ENCODE measurements at places on chromosomes 5 and 9.

DNA sequence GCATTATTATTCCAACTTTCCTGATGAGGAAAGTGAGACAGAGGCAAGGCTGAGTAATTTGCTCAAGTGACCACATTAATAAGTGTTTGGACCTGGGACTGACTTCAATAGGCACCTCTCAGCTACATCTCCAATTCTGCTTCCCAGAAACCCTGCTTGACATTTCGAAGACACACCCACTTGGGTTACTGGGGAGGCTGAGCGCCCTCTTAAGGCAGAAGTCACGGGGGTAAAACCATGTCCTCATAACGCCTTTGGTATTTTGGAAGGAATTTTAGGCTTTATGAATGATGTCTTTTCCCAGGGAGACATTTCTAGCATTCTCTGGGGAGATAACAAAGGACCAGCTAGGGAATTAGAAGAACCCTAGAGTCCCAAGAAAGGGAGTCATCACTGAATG is 53.3 kb downstream of the TRPC7 start:
- no peak for DNase-seq

- no peak for DNase-seq
Measured at GRCh38 chr5:122180863-122181548, 51.7 kb downstream of the ZNF474 start.

DNA sequence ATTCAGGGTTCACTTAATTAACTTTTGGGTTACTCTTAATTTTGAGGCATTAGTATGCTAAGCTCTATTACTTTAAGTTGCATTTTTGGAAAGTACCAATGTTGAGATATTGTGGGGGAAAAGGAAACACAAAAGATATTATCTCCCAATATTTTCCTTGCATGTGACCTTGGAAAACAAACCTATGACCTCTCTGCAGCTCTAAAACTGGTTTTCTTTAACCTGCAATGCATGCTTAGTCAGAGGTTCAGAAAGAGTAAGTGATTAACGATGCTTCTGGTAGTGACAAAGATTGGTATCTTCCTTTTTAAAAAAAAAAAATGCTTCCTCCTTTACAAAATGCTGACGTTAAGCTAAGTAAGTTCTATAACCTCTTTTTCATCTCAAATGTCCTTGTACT is 44.9 kb upstream of the CDH18 start:
- no peak for DNase-seq

- no peak for DNase-seq
Measured at GRCh38 chr5:89218364-89218763, 335.4 kb upstream of the MEF2C start.

GRCh38 chr5:162268694-162269481 is 201.3 kb downstream of the GABRG2 start:
- DNase-seq = no peak

DNA sequence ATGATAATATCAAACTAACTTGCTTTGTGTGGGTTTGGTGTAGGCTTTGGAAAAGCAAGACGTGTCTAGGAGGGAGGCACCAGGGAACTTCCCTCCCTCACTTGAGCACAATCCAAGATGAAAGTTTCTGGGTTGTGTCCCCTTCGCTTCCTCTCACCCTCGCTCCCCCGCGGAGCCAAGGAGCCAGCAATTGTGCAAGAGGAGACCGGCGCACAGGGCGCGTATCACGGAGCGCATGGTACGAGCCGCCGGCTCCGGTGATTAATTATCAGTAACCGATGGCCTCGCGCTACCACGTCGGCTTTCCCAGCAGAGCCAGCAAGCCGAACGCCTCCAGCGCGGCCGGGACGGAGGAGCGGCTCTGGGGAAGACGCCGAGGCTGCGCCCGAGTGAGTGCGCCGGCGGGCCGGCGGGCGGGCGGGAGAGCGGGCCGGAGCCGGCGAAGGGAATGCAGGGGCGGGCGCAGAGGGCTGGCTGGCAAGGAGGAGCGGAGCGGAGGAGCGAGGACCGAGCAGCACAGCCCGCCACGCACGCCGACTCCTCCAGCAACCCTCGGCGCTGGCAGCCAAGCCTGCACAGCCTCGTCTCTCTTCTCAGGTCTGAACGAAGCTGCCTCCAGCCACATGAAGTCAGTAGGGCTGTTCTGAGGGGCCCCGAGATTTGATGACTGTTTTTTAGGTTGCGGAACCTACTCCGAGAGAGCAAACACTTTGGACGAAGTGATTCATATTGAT is 143.6 kb downstream of the BNC2 start:
- no peak for DNase-seq

- no peak for DNase-seq
Measured at GRCh38 chr5:19782566-19782965, 205.4 kb downstream of the CDH18 start.

GRCh38 chr5:120682851-120683250 is 218.8 kb downstream of the PRR16 start:
- DNase-seq = no peak

- peak; percentile 5 for DNase-seq
Measured at GRCh38 chr9:69476016-69476415, 151.0 kb downstream of the ENTREP1 start.

GRCh38 chr9:81470864-81471263 is 218.5 kb downstream of the TLE1 start:
- DNase-seq = no peak

- DNase-seq = no peak
Measured at GRCh38 chr9:129946246-129946995, 96.6 kb downstream of the FNBP1 start.

DNA sequence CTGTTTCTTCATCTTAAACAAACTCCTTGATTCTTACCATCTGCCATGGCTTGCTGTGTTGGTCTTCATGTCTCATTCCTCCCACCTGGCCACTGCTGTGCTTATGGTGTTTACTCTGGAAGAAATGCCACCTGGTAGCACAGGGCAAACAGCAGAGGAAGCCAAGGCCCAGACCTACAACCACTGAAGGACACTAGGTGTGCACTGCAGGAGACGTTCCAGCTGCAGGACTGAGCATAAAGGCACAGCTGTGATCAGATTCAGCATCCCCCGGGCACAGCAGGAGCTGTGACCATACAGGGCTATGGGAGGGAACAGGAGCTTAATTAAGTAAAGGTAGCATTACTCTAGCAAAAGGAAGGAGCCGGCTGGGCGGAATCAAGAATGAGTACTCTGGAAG is 12.6 kb upstream of the GNAQ start:
- DNase-seq = no peak

GRCh38 chr9:119181561-119181960 is 187.7 kb downstream of the BRINP1 start:
- DNase-seq = no peak

GRCh38 chr5:42620579-42621216 is 135.9 kb upstream of the CCDC152 start:
- no peak for DNase-seq

GRCh38 chr5:56314529-56314928 is 81.4 kb upstream of the ANKRD55 start:
- peak; percentile 25 for DNase-seq

DNA sequence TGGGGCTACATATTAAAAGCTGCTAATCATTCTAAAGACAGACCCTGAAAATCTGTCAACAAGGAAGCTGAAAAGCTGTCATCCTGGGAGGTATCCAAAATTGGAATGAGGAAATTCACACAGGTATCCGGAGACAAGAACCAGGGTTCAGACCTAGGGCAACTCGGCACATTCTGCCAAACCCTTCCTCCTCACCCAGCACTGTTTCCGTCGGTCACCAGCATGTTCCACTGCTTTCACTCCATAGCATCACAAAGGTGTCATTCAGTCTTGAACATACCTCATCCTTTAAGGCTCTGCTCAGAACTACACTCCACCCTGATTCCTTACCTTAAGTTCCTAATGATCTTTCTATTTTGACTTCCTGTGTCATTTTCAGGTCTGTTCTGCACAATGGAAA is 153.1 kb upstream of the RASA1 start:
- DNase-seq = no peak

DNA sequence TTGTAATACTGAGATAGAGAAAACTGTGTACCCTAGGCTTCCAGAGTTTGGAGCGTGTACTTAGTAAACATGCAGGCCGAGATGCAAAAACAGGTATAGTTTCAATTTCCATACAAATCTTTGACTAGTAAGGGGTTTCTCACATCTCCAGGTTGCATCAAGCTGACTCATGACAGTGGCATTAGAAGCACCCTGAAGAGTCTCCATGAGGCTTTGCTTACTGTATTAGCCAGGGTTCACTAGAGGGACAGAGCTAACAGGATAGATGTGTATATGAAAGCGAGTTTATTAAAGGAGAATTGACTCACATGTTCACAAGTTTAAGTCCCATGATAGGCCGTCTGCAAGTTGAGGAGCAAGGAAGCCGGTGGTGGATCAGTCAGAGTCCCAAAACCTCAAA is 275.3 kb upstream of the CDH6 start:
- DNase-seq = no peak

DNA sequence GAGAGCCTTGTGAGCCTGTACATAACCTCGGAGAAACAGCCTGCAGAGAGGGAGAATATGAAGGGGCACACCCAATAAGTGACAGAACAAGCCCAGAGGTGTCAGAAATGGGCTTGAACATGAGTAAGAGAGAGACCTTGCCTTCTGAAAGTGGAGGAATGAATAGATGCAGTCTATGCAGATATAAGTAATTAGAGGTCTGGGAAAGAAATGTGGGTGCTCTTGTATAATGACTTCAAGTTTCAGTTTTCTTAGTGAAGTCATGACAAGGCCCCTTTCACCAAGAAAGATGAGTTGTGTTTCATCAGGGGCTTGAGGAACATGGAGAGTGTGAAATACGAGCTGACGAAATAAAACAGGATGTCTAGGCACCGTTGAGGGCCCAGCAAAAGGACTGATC is 15.1 kb downstream of the GRAMD2B start:
- DNase-seq = peak; percentile 28

DNA sequence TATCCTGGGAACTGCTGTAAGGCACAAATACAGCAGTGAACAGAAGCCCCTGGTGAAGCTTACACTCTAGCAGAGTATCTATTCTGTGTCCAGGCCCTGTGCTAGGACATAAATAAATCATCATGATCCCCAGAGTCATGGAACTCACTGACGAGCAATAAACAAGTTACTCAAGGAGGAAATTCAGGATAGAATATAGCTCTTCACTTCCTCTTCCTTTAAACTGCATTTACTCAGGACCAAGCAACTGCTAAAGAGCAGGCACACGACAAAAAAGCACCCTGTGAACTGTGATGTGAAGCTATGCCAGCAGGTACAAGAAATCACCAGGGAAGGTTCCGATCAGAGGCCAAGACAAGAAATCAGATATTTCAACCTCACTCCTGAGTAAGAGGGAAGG is 47.8 kb upstream of the NR5A1 start:
- no peak for DNase-seq

- no peak for DNase-seq
Measured at GRCh38 chr5:488744-489688, 35.2 kb downstream of the SLC9A3 start.

GRCh38 chr9:94649100-94649819 is 9.9 kb upstream of the FBP1 start:
- DNase-seq = no peak

- no peak for DNase-seq
Measured at GRCh38 chr9:124882231-124882630, 20.3 kb downstream of the ARPC5L start.

DNA sequence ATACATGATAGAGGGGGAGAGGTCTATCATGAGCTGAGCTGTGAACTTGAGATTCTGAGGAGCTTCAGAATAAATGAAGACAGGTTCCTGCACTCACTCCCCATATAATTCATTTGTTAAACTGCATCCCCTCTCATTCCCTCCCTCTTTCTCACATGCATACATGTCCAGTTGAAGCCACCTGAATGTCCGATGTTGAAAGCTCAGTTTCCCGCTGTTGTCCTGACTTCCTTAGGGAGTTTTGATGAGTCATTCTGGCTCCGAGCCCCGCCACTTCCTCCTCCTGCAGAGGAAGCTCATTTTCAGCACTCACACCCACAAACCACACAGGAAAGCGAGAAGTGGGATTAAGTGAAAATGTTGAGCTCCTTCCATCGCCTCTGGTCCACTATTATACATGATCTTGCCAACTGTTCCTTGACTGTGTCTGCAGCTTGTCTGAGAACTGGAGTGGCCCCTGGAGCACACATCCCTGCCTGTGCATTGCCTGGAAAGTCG is 121.2 kb downstream of the CEMIP2 start:
- peak; percentile 11 for DNase-seq

GRCh38 chr5:98783051-98783649 is 9.7 kb downstream of the RGMB start:
- DNase-seq = no peak

Measured in GM18507 (cell line).